Stimulated activated CD8-positive, alpha-beta memory T cell treated with anti-CD3 and anti-CD28 coated beads, Interleukin-7, amount 100 ng/mL, for 4 hours (primary cell): ENCODE measurements at places on chromosomes 12 and 14.

DNA sequence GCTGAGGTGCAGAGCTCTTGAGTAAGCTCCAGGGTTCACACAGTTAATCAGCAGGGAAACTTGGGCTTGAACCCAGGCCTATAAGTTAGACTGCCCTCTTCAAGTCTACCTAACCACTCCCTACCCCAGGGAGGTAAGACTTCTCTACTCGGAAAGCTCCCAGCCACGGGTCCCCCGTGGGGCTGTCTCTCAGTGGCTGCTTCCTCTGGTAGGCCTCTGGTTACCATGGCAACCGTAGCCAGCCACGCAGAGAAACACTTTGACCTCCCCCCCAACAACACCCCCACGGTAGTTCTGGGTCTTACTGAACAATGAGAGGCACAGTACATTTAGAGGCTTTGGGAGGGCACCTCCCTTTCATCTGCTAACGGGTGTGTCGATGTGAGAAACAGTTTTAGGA lies 245.2 kb downstream of the AACS start:
- DNase-seq, result no peak

DNA sequence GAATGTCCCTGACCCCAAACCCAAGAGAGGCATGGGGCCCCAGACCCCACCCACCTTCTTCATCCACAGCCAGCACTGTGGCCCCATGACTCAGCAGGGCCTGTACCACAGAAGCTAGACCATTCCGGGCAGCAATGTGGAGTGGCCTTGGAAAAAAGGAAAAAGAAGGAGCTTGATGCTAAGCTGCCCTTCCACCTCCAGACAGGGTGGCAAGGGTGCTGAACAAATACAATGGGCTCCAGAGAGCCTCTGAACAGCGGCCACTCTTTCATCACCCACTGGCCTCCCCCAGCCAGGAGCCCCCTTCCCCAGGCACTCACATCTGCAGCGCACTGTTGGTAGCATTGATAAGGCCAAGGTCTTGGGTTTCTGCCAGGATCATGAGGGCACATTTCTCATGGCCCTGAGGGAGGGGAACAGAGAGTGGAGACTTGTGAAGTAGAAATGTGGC lies 13.9 kb downstream of the SLC39A5 start:
- DNase-seq, result no peak

DNA sequence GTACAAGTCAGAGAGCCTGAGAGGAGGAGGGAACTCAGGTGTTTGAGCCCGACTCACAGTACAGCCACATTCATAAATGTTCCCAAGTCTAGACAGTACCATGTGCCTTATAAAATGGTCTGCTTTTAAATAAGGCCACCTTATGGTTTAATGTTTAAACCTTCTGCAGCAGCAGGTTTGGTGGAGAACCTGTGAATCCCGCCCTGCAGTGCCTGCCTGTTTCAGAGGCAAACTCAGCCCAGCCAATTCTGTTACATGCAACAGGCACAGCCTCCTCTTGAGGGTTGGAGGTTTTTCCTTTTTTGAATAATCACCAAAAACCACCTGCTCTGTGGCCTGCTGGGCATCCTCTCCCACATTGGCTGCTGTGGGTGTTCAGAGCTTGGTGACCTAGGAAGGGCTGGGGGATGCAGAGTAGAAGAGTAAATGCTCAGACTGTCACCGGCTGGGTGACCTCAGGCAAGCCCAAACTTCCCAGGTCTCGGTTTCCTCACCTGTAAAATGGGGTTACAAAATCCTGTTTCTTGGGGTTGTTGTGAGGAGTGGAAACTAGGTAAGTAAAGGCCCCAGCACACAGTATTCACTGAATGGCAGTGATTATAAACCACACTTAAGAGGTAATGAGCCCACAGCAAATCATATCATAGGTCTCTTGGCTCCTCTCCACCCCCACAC lies 28.0 kb downstream of the NUAK1 start:
- DNase-seq, result no peak

- no peak for DNase-seq
Measured at GRCh38 chr12:124506145-124506831, 61.1 kb downstream of the NCOR2 start.

DNA sequence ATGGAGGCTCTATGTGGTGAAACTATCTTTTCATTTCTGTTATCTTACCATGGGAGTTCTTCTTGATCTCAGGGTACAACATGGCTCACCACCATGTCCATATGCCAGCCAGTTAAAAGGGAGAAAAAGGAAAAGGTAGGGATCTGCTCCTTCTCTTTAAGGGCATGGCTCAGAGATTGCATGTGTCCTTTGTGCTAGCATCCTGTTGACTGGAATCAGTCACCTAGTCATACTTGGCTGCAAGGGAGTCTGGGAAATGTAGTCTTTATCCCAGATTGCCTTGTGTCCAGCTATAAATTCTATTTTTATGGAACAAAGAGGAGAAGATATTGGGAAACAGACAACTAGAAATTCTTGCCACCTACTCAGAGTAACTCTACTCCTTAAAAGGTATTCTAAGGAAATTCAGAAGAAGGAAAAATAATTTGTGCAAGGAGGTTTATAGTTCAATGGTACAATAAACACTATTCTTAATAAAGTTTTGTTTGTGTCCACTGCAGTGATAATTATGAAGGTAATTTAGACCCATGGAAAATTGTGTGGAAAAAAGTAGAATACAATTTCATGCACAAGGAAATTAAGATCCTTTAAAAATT lies 86.4 kb upstream of the RPH3A start:
- no peak for DNase-seq

DNA sequence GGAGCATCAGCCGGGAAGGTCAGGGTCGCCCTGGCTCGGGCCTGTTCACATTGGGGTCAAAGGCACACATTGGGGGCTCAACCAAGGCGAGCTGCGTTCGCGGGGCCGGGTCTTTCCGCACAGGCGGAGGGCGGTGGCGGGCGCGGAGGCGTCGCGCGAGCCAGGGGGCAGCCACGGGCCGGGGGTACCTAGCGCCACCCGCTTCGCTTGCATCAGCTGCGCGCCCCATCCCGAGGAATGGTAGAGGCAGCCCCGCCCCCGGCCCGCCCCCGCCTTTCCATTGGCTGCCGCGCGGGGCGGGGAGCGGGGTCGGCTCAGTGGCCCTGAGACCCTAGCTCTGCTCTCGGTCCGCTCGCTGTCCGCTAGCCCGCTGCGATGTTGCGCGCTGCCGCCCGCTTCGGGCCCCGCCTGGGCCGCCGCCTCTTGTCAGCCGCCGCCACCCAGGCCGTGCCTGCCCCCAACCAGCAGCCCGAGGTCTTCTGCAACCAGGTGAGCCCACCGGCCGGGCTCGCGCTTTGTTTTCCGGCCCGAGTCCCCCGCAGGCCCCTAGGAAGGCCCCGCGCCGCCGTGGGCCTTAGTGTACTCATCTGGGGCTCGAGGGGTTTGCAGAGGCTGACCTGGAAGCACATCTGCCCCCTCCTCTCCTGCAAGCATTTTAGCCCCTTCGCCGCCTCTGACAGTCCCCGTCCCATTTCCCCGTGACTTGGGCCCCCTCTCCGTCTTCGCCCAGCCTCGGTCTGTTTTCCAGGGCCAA lies at the start of gene ALDH2:
ALDH2 (plus strand) TSS at position 326 of the 754 bp plus-strand sequence; CDS start at position 376, 50 bp downstream.
- no peak for DNase-seq

- no peak for DNase-seq
Measured at GRCh38 chr12:49635036-49635435, 11.7 kb downstream of the PRPF40B start.

- no peak for DNase-seq
Measured at GRCh38 chr12:101745481-101745880, 6.2 kb upstream of the SYCP3 start.

DNA sequence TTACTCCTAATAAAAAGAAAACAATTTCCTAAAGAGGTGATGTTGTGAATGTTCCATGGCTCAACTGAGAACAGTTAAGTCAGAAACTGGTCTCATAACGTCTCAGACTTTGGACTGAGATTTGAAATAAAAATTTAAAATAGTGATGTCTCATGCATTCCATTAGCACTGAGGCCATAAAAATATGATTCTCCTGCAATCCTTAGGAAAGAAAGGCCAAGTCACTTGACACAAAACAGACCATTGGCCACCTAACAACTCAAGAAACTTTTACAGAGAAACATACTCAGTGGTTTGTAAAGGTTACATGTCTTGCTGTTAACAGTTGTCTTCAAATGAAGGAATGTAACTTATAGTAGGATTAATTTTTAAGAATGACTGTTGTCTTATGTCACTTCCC lies 58.1 kb downstream of the STAB2 start:
- no peak for DNase-seq

DNA sequence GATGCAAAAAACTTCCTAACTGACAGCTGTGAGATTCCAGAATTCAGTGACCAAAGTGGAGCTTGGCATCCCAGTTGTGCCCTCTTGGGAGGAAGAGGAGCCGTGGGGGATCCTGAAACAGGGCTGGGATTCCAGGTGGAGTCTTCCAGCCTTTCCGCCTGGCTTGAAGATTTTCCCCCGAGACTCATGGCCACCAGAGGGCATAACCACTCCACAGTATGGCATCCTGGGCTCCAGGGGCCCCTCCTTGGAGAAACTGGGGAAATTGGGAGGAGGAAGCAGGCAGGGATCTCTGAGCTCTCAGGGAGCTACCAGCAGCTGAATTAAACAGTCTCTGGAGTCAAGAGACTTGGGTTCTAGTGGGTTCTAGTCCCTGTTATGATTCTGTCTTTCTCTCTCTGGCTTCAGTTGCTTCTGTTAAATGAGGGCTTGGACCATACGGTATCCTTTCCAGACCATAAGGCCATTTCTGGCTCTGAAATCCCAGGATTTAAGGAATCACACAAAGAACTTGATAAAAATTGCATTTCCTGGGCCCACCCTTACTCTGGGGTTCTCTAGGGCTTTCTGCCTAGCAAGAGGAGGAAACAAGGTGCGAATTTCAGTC lies 2.6 kb upstream of the TAMALIN start:
- no peak for DNase-seq

GRCh38 chr14:48586099-48586498 lies 910.7 kb upstream of the MDGA2 start:
- no peak for DNase-seq

GRCh38 chr12:83470749-83471148 lies 784.0 kb downstream of the TMTC2 start:
- DNase-seq, result no peak

DNA sequence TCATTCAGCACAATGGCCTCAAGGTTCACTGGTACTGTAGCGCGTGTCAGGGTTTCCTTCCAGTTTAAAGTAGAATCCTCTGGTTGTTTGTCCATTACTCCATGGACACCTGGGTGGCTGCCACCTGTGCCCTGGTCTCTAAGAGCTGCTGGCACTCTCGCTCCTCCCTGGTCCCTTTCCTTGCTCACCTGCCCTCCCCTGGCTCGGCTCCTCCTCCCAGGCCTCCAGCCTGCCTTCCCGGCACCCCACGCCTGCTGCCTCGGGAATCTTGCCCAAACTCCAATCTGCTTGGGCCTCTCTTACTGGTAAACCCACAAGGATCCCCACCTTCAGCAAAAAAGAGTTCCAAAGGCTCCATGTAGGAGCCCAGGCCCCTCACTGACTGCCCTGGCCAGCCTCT lies 154.4 kb upstream of the DIO3 start:
- DNase-seq, result no peak

- no peak for DNase-seq
Measured at GRCh38 chr12:110658878-110659277, 30.0 kb downstream of the HVCN1 start.

DNA sequence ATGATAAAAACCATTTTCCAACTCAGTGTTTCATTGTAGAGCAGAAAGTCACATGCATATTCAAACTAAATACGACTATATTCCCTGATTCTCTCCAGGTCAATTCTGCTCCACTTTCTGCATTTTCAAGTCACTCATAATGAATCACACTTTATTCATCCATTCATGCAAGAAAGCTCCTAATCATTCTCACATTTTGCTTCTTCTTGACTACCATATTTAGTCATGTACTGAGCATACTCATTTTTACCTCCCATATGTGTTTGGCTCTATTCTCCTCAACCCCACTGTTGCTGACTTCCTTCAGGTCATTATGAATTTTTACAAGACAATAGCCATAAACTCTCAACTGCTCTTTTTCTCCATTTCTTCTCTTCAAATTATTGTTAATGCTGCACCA lies 43.4 kb upstream of the PIK3C2G start:
- no peak for DNase-seq

DNA sequence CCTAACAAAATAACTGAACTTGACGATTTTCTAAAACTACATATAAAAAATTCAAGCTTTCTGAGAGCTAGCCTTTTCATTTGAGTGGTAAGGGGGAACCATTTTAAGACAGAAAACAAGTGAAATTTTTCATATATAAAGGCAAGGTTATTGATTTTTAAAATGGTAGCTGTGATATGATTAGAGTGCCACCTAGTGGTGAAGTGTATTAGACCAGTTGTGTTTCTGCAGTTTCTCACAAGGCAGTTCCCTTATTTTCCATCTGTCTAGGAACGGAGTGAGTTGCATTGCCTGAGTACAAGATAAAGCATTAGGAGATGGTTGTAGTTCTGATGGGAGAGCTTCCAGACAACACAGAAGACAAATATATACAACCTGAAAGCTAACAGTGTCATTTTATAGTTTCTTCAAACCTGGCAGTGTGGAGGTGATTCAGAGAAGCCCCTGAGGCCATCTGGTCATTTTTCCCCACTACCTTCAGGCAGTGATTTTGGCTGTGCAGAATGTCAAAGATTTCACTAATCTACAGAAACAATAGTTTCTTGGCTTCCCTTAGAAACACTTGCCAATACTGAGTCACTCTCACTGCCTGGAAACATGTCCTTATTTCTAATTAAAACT lies 180.8 kb downstream of the C12orf50 start:
- DNase-seq, result no peak
